ENCODE measurements at places on chromosomes 7 and 10. TPM values are rescaled to one million over a fixed set of nuclear protein-coding genes. Genes with fewer than 3 reads are reported as not detected.

C10orf62 gene
- polyA plus RNA-seq: not detected

PRDX3 gene
- 130 TPM for polyA plus RNA-seq

TBXAS1 gene
- 19.8 TPM for polyA plus RNA-seq

CRYGN gene
- polyA plus RNA-seq: 0.72 TPM

OTUD1 gene
- polyA plus RNA-seq: 14.6 TPM

TIMM23 gene
- polyA plus RNA-seq: 38.5 TPM

CC2D2B gene
- 0.26 TPM for polyA plus RNA-seq
